Stimulated activated CD4-positive, alpha-beta T cell treated with anti-CD3 and anti-CD28 coated beads, Interleukin-15, amount 100 ng/mL, for 48 hours (primary cell): ENCODE measurements at places on chromosomes 2 and 18.

DNA sequence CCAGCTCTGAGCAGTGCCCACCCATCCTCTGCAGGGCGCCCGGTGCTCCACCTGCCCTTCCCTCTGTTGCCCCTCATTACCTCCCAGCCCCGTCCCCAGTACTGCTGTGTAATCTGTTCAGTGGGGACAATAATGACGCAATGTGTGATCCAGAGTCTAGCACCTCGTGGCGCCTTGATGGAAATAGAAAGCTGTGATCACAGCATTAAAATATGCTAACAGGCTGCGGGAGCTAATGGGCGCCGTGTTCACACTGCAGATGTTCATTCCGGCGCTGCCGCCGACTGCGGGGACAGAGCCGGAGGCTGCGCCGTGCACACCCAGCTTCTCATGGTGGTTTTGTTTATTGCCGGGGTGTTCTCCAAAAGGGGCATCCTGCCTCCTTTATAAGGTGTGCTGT, 235.2 kb downstream of the LDLRAD4 start:
- no peak for DNase-seq

GRCh38 chr2:18483896-18484295, 76.6 kb downstream of the RDH14 start:
- DNase-seq: no peak

GRCh38 chr2:166458674-166459073, 35.4 kb downstream of the SCN7A start:
- no peak for DNase-seq

GRCh38 chr18:21112140-21112473, 494 bp upstream of the ROCK1 start:
- no peak for DNase-seq

- no peak for DNase-seq
Observed at GRCh38 chr18:49277395-49278036, 182.9 kb downstream of the DYM start.

- peak; percentile 8 for DNase-seq
Observed at GRCh38 chr2:197998702-197999101, 194.3 kb downstream of the PLCL1 start.

DNA sequence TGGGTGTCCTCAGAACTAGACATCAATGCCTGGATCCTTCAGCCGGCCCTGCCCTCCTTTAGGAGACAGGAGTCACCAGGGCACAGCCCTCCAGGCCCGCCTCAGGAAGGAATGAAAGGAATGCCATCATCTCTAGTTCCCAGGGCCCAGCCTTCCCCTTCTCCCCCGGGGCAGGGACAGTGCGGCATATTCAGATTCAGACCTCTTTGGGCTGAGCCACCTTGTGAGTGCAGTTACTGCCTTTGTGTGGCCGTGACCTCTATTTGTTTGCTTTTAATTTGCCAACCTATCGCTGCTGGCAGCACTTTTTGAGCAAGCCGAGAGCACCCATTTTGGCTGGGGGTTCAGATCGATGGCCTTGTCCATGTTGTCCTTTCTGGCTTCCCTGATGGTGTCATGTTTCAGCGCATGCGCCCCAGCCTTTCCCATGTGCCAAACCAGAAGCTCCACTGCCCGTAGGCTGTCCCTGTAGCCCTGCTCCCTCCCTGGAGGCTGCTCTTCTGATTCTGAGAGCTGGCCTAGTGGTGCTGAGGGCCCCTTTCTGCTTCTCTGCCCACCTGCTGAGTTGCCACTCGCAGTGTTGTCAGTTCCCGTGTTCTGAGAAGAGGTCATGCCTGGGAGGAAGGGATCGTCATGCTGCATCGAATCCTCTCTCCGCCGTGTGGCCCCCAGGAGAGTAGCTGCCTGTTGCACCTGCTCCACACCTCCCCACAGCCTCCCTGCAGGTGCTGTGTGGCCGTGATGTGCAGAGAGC, 10.9 kb downstream of the ANKRD23 start:
- no peak for DNase-seq

- DNase-seq: no peak
Observed at GRCh38 chr18:45250479-45250878, 364.8 kb upstream of the SLC14A2 start.

GRCh38 chr2:226639550-226639949, 160.1 kb downstream of the IRS1 start:
- DNase-seq: no peak

- DNase-seq: no peak
Observed at GRCh38 chr18:67239826-67240225, 276.7 kb downstream of the DSEL start.
